ENCODE measurements at places on chromosomes 13 and 19. TPM values are rescaled to one million over a fixed set of nuclear protein-coding genes. Genes with fewer than 3 reads are reported as not detected.

TMEM38A gene
- total RNA-seq: 0.35 TPM

PSG3 gene
- total RNA-seq: not detected

ZNF544 gene
- total RNA-seq: 40.4 TPM

ERICH4 gene
- not detected for total RNA-seq

CYP2A6 gene
- not detected for total RNA-seq

TMEM91 gene
- total RNA-seq: 12.8 TPM

KLK14 gene
- total RNA-seq: not detected

CFAP97D2 gene
- total RNA-seq: not detected

PLPPR3 gene
- total RNA-seq: 0.58 TPM

All from myometrial cell (primary cell).